CD4-positive, alpha-beta T cell treated with Interleukin-12 subunit alpha and Interleukin-12 subunit beta, for 1 hour (primary cell): ENCODE measurements at places on chromosomes 16 and 17.
A peak's percentile ranks its signal among the peaks of the same experiment; 100 is the strongest.

DNA sequence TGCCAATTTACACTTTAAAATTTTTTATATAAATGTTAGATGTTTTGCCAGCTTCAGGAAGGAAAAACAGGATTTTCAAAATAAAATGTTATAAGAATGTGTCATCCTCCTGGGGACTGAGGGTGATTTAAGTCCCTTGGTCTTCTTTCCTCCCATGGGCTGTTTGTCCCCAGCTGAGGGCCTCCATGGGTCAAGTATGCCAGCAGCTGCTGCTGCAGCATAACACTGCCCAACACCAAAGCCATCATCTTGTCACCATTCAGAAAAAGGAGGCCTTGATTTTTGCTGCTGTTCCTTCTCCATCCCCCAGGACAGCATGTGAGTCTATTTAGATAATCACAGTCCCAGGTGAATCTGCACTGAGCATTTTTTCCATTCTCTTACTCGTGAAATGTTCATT lies 188.5 kb downstream of the LGALS9B start:
- no peak for DNase-seq

GRCh38 chr17:59365383-59365981 lies 34.0 kb downstream of the YPEL2 start:
- no peak for DNase-seq

DNA sequence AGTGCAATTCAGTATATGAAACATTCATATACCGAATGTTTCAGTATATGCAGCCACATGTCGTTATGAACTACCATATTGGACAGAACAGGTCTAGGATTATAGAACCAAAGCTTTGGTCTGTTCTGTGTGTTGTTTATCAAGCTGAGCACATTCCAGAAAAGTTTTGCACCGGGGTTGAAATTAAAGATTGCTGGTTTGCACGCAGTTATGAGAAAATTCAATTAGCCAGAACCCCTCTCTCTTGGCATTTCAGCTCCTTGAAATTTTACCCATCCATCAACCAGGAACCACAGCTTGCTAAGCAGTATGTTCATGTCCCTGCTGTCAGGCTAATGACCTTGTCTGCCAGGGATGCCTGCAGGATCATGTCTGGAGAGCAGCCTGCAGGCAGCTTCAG lies 9.5 kb downstream of the KRT32 start:
- no peak for DNase-seq

DNA sequence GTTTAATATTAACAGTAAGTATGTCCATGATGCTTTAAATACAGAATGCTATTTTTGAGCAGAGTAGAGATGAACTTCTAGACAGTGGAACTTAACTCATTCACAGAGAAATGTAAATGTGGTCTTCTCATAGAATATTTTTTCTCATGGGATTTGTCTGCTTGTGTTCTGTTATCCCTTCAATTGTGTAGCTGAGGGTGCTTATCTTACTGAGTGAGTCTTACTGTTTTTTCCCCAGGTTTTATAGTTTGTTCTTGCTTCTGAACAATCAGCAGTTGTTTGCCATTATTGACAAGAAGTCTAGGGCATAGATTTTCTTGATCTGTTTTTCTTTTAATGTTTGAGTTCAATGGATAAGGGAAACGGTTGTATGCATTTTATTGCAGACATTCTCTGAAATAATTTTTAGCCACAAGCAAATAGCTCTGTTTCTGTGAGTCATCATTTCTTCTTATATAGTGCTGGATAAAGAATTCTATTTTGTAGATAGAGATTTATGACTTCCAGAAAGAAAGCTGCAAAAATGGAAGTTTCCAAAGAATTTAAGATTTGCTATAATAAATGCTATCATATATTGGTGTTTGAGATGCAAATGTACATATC lies 60.5 kb downstream of the NF1 start:
- DNase-seq: no peak

- DNase-seq: no peak
Observed at GRCh38 chr16:83995754-83996153, 27.7 kb downstream of the NECAB2 start.

GRCh38 chr17:42153919-42154742 lies 658 bp downstream of the RAB5C start:
- DNase-seq: no peak

DNA sequence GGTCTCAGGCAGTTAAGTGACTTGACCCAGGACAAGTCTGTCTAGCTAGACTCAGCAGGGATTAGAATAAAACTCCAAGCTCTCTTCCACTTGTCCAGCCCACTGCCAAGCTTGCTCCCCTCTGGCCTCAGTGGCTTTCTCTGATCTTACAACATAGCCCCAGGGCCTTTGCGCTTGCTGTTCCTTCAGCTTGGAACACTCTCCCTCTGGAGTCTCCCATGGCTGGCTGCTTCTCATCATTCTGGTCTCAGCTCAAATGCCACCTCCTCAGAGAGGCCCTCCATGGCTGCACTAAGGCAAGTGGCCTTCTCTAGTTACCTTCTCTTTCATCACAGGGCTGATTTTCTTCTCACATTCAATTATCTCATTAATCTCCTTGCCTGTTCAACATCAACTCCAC lies 1.1 kb downstream of the TVP23A start:
- no peak for DNase-seq

- DNase-seq: no peak
Observed at GRCh38 chr16:79497606-79498350, 102.8 kb downstream of the MAF start.

DNA sequence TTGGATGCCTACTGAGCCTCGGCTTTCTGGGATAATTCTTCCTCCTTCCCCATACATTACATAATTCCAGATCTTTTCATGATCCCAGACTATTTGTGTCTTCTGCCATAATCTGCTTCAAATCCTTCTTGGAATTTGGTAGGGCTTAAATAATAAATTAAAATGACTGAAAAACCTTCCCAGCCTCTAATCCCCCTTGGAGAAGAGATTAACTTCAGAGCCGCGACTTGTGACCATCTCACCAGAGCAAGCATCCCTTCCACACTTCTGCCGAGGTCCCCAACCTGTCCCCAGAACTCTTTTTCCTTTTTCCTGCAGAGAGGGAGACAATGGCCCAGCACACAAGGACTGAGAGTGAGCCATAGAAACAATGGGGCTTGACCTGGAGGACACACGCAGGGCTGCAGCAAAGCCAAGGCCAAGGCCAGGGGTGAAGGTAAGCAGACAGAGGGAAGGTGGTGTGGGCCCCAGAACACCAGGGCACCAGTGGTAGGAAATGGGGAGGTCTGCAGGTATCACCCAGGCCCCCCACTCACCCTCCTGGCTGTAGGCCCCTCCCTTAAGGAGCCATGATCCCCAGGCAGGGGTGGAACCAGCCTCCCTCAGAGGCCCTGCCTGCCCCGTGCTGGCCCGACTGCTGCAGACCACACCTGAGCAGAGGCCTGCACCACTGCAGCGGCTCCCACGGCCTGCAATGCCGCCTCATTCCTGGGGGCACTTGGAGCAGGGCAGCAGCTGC lies 9.6 kb upstream of the BCAR1 start:
- no peak for DNase-seq

DNA sequence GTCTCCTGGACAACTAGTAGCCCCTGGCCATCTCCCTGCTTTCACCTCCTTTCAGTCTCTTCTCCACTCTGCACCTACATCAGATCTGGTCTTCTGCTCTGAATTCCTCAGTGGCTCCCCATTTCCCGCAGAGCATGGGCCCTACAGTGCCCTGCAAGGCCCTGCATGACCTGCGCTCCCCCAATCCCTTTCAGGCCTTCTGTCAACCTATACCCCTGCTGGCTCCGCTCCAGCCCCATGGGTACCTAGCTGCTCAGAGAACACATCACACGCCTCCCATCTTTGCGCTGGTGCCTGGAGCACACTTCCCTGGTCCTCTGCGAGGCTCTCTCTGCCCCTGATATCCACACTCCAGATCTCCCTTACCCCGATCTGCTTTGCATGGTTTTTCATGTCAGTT lies 145.2 kb downstream of the KATNIP start:
- DNase-seq: no peak

GRCh38 chr17:40993084-40993483 lies 880 bp downstream of the KRTAP3-3 start:
- DNase-seq: no peak

GRCh38 chr17:73437826-73438225 lies 126.0 kb upstream of the CDC42EP4 start:
- no peak for DNase-seq

DNA sequence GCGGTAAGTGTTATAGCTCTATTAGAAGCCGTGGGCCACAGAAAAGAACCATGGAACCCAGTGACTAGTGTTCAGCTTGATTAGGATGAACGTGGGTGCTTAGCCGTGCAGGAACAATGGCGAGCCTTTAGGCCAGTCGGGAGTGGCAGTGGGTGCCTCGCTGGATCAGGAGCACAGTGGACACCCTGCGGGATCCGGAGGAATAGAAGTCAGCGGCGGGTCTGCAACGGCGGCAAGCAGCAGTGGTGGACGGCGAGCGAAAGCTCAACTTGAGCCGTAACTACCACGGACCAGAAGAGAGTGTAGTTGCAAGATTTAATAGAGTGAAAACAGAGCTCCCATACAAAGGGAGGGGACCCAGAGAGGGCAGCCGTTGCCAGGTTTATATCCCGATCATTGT lies 37.3 kb upstream of the CDH15 start:
- no peak for DNase-seq

GRCh38 chr16:24984903-24985675 lies 30.1 kb downstream of the ARHGAP17 start:
- DNase-seq: no peak

DNA sequence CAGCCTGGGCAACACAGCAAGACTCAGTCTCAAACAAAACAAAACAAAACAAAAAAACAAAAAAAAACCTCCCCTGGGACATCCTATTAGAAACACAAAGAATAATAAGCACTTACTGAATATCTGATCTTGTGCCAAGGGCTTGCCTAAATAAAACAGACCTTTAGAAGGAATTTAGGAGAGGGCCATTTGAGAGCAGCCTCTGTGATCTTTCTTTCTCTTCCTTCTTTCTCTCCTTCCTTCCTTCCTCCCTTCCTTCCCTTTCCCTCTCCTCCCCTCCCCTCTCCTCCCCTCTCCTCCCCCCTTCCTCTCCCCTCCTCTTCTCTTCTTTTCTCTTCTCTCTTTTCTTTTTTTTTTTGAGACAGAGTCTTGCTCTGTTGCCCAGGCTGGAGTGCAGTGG lies 12.3 kb downstream of the ITGAL start:
- DNase-seq: no peak

DNA sequence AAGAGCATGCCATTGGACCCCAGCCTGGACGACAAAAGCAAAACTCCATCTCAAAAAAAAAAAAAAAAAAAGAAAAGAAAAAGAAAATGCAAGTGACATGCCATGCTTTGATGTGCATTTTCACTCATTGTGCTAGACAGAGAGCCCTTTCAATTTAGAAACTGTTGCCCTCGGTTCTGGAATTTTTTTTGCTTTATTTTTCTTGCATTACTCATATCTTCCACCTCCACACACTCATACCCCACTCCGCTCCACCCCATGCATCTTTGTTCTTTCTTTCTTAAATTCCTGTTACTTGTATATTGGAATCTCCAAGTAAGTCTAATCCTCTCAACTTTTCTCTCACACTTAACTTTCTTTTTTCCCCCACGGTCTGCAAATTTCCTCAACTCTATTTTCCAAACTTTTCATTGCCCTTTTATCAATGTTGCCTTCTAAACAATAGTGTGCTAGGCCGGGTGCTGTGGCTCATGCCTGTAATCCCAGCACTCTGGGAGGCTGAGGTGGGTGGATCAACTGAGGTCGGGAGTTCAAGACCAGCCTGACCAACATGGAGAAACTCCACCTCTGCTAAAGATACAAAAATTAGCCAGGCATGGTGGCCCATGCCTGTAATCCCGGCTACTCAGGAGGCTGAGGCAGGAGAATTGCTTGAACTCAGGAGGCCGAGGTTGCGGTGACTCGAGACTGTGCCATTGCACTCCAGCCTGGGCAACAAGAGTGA lies 16.8 kb upstream of the SUZ12 start:
- DNase-seq: no peak

GRCh38 chr17:49209061-49209571 lies 1.3 kb downstream of the GNGT2 start:
- DNase-seq: peak; percentile 30

GRCh38 chr17:38352245-38353085 lies 821 bp downstream of the SOCS7 start:
- DNase-seq: no peak

DNA sequence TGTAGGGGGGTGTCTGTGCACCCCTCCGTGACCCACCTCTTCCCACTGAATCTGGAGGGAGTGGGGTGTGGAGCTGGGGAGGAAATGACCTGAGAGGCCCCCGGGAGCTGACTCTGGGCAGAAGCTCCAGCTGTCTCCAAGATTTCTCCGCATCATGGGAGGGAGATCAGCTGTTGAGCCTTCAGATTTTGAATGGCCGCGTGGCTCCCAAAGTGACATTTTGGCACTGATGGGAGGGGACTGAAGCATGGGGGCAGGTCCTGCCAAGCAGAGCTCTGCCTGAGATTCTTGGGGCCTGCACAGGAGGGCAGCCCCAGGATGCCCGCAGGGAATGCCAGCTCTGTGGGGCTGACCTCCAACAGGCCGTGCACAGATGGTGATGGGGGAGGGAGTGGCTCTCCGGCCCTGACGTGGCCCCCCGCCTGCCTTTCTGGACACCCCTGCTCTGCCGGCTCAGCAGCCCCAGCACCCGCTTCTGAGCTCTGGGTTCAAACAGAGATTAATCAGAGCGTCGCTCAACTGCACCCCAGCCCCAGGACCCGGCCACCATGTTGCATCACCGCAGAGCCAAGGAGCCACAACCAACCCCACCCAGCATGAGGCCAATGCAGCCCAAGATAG lies 25.3 kb upstream of the UBE2I start:
- DNase-seq: no peak

DNA sequence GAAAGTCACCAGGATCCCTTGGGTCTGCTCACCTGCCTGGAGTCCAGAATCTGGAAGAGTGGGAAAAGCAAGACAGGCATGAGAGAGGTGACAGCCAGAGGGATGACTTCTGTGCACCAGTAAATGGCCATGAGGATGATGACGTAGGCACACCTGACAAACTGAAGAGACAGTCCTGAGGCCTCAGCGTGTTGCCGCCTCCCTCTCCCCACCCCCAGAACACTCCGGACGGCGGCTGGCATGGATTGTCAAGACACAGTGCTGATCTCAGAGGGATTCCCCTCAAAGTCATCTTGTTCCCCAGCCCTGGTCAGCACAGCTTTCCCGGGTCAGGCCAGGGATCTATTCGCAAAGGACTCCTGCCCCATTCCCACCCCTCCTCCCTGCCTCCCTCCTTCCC lies 6.2 kb downstream of the SLC13A5 start:
- no peak for DNase-seq

GRCh38 chr16:70582280-70582978 lies 58.8 kb downstream of the SF3B3 start:
- DNase-seq: no peak

GRCh38 chr17:333626-334396 lies 18.8 kb downstream of the RPH3AL start:
- peak; percentile 12 for DNase-seq

DNA sequence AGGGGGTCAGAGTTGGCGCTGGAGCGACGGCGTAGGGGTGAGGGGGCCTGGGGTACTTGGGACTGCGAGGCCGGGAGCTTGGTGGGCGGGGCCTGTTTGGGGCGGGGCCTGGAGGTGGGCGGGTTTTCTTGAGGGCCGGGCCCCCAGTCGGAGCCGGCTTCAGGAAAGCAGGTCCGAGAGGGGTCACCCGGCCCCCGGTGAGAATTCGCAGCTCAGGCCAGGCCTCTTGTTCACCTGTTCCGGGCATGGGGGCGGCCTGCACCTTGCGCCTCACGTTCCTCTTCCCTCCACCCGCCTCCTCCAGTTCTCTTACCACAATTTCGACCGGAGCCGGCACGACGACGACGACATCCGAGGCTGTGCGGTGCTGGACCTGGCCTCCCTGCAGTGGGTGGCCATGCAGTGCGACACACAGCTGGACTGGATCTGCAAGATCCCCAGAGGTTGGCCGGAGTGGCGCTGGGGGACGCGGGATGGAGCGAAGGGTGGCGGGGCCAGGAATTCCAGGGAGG lies 52.5 kb downstream of the MRC2 start:
- DNase-seq: no peak
